ENCODE measurements at places on chromosomes 13 and 19.

GRCh38 chr19:21698215-21698614, 69.2 kb downstream of the ZNF100 start:
- DNase-seq, result peak; percentile 30

DNA sequence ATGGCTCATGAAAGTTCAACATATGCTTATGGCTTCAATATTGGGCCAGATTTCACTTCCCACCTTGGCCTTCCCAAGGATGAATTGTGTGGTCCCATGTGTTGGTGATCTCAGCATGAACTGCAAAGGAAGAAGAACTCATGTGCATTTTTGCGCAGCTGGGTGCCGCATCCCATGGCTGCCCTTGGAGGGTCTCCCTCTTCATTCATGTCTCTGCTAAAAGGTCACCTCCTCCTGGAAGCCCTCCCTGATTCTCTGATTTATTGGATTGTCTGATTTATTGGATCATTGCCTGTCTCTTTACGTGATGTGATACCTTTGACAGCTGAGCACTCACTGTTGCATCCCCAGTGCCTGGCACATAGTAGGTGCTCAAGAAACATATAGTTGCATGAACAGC, 1.7 kb upstream of the CYP4F8 start:
- DNase-seq, result no peak

DNA sequence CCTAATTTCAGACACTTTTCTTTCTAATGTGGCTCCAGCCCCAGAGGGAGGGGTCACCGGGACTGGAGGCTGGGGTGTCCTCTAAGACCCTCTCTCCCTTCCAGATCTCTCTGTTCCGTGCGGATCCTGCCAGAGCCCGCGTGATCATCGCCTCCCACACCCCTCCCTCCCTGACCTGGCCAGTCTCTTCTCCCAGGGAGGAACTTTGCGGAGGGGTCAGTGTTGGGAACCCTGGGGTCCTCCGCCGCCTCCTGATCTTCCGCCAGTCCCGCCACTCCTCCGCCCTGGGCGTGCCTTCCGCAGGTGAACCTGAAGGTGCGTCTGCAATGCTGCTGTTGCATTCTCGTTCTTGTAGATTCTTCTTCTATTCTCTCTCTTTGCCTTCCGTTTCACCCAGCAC, 9.1 kb downstream of the SOX21 start:
- DNase-seq, result no peak

- DNase-seq, result no peak
Observed at GRCh38 chr19:28990522-28990921, 222.4 kb downstream of the UQCRFS1 start.

DNA sequence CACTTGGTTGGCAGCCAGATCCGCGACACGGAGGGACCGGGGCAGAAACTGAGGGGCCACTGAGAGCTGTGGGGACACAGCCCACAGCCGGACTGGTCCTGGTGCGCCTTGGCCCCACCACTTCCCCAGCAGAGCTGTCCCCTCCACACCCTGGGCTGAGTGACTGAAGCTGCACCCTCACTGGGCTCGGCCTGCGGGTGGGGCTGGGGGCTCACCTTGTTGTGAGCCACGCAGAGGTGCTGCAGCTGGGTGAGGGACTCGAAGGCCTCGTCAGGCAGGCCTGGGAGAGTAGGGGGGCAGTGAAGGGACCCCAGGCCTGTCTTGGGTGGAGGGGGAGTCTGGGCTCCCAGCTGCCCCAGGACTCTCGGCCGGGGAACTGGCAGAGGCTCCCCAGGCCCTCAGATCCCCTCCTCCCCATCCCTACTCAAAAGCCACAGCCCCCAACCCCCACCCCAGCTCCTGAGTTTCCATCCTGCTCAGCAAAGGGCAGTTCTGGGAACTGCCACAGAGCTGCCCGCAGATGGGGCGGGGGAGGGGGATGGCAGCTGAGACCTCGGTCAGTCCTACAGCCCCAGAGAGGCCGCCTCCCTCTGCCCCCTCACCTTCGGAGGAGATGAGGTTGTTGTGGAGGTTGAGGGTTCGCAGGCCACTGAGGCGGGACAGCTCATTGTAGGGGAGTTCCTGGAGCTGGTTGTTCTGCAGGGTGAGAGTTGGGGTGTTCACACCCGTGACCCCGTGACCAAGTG, 2.3 kb downstream of the PODNL1 start:
- no peak for DNase-seq

DNA sequence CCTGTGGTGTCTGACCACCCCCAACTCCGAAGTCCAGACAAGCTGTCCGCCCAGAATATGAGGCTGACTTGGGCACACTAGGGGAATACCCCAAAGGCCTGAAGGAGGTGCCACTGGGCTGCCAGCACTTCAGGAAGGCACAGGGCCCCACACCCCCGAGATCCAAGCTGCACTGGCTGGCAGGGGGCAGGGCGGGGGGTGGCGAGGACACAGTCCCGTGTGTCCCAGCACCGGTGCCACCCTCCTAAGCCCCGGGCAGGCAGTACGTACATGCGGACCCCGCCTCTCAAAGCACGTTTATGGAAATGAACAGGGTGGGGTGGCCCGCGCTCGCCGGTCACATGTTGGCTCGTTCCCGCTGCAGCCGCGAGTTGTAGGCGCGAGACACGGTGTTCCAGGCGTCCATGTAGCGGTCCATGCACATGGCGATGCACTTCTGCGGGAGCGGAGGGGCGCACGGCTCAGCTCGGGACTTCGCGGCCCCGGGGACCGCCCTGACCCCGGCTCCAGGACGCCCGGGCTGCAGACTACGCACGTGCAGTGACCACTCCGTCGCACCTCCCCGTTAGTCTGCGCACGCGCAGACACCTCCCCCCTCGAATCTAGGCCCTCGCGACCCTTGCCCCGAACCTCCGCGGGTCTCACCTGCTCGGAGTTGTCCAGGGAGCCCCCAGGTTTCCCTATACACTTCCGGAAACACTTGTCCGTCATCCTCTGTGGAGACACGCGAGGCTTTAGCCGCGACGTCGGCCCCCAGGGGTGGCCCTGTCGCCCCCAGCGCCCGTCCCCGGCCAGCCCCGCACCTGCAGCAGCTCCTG, 566 bp downstream of the TIMM13 start:
- DNase-seq, result no peak

DNA sequence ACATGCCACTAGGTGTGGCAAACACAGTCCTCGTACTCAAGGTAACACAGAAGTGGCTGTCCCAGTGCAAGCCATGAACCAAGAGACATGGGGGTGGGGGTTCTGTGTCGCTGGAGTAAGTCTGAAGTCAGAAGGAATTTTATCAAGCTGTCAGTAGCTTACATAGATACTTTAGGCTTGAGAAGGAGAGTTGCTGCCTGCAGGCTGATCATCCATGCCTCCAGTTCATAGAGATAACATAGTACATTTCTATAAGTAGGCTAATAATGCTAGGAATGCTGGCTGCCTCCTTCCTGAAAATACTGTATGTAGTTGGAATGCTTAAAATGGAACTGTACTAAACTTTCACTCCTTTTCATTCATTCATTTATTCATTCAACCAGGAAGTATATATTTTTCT, 70.1 kb downstream of the CAB39L start:
- no peak for DNase-seq

DNA sequence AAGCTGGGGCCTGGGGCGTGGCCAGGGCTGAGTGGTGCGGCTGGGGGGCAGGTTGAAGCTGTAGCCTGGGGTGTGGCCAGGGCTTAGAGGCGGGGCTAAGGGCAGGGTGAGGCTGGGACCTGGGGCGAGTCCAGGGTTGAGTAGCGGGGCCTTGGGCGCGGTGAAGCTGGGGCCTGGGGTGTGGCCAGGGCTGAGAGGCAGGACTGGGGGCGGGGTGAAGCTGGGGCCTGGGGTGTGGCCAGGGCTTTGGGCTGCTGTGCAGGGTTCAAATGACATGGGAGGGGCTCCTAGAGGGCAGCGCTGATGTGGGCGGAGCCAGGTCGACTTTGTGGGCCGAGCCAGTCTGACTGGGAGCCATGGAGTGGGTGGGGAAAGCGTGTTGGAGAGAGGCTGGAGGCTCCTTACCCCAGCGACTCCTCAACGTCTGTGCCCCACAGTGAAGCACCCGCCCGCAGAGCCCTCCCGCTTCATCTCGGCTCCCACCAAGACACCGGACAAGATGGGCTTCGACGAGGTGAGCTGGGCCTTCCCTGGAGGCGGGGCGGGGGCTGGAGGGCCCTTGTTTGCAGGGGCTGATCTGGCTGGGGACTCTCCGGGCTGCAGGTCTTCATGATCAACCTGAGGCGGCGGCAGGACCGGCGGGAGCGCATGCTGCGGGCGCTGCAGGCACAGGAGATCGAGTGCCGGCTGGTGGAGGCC, 21.5 kb downstream of the COLGALT1 start:
- no peak for DNase-seq

DNA sequence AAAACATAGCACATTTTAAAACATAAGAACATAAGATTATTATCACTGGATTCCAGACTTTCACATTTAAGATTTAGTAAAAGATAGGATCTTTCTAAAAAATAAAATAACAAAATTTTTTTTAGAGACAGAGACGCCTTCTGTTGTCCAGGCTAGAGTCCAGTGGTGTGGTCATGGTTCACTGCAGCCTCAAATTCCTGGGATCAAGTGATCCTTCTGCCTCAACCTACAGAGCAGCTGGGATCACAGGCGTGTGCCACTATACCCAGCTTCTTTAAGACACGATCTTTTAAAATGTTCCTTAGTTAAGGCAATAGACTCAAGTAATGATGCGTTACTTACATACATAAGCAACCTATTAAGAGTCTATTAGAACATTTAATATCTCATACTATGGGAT, 32.7 kb downstream of the ALG5 start:
- no peak for DNase-seq

DNA sequence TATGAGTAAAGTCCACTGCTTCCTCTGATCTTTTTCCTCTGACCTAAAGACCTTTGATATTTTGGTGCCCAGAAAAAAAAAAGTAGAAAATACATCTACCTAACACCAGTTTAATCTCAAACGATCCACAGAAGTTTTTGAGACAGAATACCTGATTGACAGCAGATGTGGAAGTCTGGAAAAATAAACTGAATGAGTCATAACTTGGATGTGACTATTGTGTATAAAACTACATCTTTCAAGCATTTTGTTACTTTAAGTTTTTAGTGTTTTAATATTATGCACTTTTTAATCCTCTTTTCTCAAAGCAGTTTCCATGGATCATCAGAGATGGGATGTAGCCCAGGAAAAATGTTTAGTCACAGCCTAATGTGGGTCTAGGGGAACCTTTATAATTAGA, 216.1 kb downstream of the SLITRK1 start:
- no peak for DNase-seq

DNA sequence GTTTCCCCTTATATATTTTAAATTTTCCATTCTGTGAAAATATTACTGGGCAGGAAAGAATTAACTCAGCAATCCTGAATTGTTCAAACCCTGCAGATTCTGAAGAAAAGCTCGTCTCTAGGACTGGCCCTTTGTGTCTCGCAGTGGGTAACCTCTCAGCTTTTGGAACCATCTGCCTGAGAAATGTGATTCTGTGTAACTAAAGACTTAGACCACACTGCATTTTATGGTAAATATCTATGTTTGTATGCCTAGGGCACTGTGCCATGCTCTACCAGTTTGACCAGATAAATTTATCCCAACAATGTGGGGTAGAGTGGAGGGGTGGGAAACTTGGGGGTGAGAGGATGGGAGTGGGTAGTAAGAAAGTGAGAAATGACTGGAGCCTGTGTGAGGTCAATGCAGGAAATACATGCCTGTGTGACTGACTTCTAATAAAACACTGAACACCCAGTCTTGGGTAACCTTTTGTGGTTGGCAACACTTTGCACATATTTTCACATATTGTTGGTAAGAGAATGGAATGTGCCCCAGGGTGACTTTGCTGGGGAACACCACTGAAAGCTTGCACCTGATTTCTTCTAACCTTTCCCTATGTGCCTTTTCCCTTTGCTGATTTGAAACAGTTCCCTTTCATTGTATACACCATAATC, 1181.9 kb downstream of the OLFM4 start:
- DNase-seq, result no peak

DNA sequence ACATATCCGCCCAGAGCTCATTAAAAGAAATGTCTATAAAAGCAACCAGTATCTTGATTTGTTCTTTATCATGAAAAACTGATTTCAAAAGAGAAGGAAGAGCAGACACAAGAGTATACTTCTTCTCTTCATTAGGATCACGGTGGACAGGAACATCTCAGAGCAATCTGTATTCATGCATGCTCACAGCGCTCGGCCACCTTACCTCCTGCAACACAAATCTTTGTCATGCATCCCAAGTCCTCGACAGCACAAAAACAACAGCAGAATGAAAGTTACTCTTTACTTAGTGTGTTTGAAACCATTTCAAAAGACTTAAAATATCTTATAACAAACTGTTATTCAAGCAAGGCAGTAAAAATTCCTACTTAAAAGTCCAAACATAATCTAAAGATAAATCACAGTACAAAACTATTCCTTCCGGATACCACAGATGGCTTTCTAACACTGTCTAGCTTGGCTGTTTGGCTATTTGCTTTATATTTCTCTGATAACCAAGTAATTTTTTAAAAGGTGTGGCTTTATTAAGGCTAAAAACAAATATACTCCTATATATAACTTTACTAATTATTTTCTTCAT, 174.5 kb downstream of the TBC1D4 start:
- no peak for DNase-seq

- DNase-seq, result no peak
Observed at GRCh38 chr19:8503510-8503909, 1.1 kb upstream of the PRAM1 start.

DNA sequence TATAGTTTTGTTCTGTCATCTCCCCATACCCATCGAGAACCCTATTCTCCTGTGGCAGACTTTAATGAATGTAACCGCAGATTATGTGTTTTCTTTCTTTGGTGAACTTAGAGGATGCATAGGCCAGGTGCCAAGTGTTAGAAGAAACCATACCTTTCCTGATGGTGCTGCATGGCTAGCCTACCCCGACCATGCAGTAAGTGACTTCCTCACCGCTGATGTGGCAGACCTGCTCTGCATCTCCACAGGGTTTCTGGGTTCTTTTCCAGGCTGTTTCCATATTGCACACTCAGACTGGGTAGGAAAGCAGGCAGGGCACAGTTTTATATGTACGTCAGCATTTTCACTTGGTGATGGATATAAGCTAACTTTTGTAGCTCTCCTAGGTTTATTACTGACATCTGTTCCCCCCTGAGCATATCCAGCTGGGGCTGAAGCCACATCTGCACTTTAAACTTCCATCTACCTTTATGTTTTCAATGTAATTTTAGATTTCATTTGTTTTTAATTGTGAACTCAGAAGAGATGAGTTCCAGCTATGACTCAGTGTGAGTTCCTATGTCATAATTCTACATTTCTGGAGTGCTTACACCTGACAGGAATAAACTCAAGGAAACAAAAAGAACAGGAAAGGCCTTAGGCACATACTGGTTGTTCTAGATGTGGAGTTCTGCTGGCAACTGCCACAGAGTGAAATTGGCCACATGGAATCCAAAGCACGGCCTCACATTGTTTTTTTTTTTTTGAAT, 42.3 kb downstream of the LRCH1 start:
- no peak for DNase-seq
